ENCODE measurements at places on chromosomes 7 and 10.

GRCh38 chr7:155864271-155864985 lies 52.2 kb upstream of the SHH start:
- no peak for DNase-seq

GRCh38 chr7:130954918-130955564 lies 221.0 kb upstream of the KLF14 start:
- no peak for DNase-seq

- no peak for DNase-seq
Measured at GRCh38 chr10:49644035-49644646, 30.3 kb downstream of the CHAT start.

DNA sequence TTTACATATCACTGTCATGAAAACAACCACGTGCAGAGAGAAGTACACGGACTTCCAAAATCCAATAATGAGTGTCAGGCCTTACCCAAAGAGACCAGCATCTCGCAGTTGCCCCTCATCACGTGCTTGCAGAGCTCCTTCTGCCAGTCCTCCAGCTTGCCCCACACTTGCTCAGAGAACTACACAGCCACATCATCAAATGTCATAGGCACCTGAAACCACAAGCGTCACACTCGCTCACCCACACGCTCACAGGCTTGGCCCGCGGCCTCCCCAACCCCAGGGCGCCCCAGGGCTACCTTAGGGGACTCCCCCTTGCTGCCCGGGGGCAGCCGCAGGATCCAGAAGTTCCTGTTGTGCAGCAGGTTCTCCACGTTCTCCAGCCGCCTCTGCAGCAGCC lies 123.4 kb upstream of the ZNF746 start:
- DNase-seq, result no peak

DNA sequence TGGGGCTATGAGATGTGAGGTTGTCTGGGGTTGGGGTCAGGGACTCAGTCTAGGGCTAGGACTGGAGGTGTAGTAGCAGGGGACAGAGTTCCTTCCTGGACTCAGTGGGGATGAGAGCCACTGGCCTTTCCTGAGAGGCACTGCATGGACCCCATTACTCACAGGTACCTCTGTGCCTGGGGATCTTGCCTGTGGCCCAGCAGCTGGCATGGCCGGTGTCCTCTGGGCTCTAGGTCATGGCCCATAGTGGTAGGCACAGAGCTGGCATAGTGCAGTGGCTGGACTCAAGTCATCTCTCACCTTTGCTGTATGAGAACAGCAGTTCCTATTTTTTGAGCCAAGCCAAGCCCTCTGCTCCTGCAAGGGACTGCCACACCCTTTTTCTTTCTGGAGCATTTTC lies 51.9 kb downstream of the NEURL1 start:
- no peak for DNase-seq

DNA sequence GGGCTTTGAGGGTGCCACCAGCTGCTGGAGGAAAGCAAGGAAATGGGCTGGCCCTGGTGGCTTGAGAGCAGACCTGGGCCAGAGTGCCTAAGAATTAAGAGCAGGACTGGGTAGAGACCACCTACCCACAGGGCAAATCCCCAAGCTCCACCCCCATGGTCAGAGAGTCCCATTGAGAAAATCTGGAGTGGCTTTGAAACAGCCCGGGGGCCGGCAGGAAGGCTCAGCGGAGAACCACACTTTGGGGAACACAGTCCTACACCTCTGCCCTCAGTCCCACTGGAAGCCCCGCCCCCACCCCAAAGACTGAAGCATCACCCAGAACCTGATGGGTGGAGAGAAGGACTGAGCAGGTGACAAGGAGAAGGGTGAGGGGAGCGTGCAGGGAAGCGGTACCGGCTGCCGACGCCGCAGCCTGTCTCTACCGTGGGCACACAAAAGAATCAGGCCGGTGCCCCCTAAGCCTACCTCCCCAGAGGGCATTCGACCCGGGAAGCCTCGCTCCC lies 3.6 kb downstream of the SMARCD3 start:
- no peak for DNase-seq

DNA sequence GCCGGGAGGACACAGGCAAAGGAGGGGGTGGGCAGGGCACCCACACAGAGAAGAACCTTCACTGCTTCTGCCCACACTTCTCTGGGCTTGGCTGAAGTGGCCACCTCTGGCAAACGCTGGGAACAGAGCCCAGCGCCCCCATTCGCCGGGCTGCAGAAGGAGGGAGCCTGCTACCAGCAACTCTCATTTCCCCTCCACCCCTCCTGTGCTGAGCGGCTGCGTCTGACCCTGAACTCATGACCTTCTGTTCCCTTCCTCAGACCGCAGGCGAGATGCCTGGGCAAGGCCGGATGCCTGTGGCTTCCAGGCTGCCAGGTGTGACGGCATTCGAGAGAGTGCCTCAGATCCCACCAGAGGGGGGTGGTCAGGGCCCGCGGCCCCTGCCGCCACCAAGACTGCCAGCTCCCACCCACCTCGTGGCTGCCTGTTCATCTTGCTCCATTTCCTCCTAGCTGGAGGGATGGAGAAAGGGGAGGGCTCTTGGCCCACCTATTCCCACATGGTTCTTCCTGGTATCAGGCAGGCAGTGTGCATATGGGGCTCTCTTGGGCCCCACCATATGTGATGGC lies 19.8 kb downstream of the DNAJB12 start:
- peak; percentile 64 for DNase-seq

DNA sequence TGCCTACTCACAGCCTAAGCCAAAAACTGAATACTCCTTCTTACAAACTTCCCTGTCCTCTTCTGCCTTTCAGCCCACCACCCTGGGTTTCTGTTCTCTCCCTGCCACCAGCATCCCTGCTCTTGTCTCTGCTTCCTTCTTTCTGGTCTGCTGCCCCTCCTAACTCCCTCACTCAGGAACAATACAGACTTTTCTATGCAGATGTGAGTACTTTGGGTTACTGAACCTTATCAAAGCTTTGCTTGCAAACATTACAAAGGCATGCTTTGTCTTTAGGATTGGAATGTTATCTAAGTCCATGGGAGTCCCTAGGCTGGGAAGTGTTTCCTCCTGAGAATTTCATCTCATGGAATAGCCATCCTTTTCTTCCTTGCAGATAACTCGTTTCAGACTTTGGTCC lies 28.9 kb downstream of the CNNM1 start:
- no peak for DNase-seq

DNA sequence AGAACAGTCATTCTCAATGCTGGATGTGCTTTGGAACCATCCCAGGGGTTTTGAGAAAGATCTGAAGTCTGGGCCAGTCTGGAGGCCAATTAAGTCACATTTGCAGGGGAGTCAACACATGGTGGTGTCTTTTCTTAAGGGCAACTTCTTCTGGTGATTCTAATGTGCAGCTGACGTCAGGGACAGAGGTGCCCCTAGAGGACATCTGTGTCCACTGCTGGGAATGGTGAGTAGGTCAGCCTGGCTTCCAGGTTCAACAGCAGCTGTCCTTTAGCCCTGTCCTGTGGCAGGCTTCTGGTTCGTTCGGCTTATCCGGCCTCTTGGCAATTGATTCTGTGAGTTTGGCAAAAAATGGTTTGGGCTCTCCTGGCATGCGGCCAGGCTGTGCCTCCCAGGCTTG lies 269.7 kb upstream of the HABP2 start:
- no peak for DNase-seq

- no peak for DNase-seq
Measured at GRCh38 chr10:56895306-56895705, 534.2 kb upstream of the ZWINT start.

- no peak for DNase-seq
Measured at GRCh38 chr10:63120554-63120953, 12.6 kb upstream of the NRBF2 start.

DNA sequence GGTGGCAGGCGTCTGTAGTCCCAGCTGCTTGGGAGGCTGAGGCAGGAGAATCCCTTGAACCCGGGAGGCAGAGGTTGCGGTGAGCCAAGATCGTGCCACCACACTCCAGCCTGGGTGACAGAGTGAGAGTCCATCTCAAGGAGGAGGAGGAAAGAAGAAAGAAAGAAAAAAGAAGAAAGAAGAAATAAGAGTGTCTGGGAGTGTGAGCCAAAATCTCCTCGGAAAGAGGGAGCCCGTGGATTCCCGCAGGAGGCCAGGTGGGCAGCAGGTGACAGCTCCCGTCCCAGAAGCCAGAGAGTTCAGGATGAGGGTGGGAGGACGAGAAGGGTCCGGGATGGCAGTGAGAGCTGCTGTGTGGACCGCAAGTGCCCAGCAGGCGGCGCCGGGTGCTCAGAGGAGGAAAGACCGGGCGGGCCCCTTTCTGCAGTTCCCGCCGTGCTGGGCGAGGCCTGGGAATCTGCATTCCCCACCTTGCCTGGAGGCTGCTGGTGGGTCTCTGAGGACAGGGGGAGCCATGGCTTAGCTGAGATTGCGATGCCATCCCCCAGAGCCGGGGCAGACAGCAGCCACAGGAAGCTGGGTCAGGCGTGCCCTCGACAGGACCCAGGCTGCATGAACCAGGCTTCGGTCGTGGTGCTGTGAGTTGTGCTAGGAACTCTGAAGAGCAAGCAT lies 17.1 kb upstream of the AMZ1 start:
- DNase-seq, result peak; percentile 68

DNA sequence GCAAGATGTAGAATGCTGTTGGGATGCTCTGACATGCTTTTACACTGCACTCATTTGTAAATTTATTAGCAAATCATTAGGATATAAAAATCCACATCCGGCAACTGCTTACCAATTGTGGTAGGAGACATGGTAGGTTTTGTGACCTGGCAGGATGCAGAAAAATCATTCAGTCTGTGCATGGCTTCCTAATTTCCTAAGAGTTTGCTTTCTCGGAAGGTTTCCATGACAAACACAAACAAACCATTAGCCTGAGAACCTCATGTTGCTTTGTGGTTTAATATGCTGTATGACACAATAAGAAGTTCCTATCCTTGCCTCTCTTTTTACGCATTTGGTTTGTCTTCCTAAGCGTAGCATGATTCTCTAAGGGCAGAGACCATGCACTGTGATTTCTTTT lies 14.7 kb upstream of the LMBR1 start:
- no peak for DNase-seq

DNA sequence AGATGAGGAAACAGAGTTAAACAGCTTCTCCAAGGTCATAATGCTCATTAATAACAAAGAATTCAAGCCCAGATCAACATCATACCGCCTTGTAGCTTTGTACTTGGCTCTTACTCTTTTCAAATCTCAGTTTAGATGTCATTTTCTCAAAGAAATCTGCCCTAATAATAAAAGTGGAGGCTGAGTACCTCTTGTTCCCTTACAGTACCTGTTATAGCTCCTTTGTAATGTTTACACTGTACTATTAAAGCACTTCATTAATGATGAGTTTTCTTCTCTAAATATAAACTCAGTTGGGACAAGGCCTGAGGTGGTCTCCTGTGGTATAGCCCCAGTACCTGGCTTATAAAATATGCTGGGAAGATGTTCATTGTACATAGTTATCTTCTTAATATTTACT lies 7.8 kb downstream of the SMNDC1 start:
- DNase-seq, result no peak

DNA sequence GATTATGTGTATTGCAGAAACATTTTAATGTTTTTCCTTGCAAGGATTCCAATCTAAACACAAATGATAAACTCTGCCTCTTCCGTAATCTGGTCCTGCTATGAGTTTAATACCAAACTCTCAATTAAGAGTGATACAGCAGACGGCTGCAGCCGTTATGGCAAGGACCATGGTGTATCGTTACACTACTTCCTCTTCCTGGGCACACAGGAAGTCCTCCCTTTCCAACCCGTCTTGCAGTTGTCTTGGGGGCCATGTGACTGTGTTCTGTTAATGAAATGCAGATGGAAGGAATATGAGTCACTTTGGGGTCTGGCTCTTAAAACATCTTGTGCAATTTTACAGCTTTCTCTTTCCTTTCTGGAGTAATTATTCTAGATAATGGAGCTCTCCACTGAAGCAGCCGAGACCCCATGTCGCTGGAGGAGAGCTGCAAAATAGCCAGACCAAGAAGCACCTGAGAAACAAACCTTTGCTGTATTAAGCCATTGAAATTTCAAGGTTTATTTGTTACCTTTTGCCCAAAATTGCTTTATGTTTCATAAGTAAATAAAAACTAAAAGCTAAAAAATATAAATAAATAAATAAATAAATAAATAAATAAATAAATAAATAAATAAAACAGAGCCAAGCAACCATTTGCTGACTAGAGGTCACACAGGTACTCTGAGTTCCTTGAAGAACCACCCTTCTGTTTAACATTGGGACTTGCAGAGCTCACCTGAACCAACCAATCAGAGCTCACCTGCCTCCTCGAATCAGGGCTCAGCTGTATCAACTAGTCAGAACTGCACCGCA lies 74.7 kb downstream of the FRMPD2 start:
- DNase-seq, result no peak

- DNase-seq, result peak; percentile 18
Measured at GRCh38 chr10:127612-128432, 7.4 kb upstream of the ZMYND11 start.

DNA sequence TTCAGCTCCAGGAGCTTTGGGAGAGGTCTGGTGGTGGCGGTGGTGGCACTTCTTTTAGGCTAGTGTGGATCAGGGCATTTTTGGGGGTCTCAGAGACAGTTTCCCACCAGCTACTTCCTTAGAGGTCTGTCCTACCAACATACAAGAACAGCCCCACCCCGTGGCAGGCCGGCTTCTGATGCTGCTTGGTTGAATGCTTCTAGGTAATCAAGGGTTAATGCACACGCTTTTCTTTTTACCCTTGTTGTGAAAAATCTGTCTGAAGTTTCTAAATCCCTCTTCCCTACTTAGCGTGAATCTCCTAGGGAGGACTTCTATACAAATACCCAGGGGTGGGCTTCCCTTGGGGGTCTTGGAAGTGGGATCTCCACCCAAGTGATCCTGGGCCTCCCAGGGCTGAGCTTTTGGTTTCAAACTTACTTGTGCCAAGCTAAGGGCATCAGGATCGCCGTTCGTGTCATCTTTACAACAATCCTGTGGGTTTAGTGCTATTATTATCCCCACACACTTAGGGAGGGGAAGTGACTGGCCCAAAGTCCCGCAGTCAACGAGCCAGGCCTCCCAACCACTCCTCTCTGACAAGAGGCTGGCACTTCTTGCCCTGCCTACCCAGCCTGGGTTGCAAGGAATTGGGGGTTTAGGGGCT lies 1.7 kb downstream of the SH2B2 start:
- no peak for DNase-seq

DNA sequence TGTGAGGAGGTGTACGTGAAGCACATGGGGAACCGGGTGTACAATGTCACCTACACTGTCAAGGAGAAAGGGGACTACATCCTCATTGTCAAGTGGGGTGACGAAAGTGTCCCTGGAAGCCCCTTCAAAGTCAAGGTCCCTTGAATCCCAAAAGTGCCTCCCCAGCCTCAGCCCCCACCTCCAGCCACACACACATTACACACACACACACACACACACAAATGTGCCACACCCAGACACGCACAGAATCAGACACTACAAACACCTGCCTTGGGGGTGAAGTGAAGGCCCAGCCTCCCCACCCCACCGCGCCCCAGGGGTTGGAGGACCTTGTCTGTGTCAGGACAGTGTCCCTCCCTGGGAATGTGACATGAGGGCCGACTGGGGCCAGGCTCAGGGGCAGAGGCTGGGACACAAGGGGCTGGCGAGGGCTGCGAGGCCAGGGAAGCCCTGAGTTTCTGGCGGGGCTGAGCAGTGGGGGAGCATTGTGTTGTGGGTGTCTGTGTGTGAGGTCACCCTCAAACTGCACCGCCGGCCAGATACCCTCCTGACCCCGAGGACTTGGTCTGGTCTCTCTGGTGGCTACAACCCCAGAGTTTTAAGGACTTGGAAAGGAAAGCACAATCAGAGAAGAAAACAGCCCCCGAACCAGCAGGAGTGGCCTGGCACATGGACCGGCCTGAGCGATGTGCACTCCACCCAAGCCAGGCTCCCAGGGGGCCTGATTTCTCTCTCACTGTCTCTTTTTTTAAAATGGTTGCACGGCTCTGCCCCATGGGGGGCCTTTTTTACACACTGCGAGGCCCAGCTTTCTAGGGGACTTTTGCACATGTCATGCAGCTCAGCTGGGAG lies 4.0 kb upstream of the ATP6V1F start:
- no peak for DNase-seq
